ENCODE measurements at places on chromosomes 3 and 15.
A peak's percentile ranks its signal among the peaks of the same experiment; 100 is the strongest.

DNA sequence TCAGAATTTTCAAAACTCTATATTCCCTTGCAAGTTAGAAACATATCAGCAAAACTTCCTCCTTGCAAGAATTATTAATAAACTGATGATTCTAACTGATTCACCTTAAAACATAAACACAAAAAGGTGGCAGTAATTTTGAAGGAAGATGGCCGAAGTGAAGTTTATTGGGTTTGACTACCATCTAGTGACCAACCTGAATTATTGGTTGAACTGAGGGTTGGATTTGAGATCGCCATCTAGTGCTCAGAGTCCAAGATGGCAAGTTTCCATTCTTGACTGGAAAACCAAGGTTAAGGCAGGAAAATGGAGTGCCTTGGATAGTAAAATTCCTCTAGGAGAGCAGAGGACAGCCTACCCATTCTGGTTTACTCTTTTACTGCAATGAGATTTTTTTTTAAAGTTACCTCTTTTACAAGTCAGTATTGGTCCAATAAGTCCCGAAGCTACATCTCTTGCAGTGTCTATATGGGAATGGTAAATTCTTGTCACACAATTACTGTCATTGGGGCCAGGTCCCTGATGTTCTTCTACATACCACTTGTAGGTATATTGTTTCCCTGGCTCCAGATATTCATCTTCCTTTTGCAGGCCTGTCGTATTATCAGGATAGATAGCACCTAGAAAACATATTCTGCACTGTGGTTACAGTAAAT is 51.6 kb upstream of the CP start:
- peak; percentile 60 for DNase-seq

GRCh38 chr3:36542186-36542585 is 161.9 kb downstream of the STAC start:
- DNase-seq, result no peak

- DNase-seq, result no peak
These were observed 412.5 kb upstream of the THRB start for GRCh38 chr3:24907106-24907505.

DNA sequence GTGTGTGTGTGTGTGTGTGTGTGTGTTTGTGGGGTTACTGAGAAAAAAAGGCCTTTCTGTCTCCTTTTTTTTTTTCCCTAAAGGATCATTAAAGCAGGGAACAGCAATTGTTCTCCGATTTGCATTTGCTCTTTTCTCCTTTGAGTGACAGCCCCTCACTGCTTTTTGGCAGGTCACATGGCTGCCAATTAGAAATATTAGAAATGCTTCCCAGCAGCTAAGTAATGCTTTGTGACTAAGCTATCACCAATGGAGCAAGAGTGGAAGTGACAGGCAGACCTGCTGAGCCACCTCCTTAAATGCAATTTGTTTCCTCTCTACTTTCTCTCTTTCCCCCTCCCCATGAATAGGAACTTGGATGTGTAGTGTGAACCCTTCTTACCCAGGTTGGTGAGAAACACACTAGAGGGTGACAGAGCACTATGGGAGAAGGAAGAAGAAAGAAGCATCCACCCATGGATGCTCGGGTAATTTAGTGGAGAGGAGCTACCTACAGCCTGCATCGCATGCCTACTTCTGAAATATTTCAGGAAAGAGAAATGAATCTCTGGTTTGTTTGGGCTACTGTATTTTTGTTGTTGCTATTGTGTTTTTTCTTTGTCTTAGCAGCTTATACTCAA is 165.2 kb upstream of the PDZRN3 start:
- DNase-seq, result no peak

GRCh38 chr3:173826416-173826815 is 428.9 kb downstream of the NLGN1 start:
- no peak for DNase-seq

DNA sequence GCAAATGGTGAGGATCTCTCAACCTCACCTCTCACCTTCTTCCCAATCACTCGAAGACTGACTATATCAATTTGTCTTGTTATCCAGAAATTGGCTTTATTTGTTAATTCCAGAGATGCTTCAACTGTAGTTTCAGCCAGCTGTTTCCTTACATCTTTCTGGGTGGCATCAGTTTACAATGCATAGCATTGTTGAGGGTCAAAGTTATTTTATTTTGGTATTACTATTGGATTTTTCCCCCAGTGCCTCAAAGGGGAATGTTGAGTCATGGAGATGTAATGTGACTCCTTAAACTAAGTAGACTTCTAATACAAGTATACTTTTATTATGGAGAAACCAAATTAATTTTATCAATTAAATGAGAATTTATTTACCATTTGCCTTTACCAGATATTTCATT is 351.6 kb downstream of the TIGIT start:
- no peak for DNase-seq

- DNase-seq, result no peak
These were observed 536.3 kb downstream of the NTRK3 start for GRCh38 chr15:87720235-87720634.

DNA sequence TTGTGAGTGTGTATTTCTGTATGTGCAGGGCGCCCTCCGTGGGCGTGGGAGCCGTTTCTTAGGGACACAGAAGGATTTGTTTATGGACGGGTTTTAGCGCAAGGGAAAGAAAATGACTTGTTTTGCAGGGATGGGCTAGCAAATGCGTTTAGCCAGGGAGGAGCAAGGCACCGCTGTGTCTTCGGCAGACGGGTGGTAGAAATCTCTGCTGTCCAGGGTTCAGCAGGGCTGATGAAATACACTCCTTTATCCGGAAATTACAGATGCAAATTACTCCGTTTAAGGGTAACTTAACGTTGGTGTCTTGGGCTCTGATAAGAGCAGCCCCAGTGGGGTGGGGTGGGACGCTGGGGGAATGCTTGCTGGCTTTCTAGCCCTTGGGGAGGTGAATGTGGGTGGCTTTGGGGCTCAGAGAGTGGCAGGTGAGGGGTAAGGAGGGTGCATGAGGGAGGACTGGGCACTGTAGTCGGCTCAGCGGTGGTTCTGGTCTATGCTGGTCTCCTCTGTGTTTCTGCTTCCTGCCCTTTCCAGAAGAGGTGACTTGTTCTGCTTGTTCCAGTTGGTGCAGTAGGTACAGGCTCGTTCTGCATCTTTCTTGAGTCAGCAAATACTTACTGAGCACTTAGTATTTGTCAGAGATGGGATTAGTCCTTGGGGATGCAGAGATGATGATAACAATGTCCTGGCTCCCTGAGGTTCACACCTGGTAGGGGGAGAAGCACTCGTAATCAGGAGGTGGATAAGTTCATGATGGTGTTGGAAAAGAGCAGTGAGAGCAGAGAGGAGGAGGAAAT is 954 bp downstream of the SV2B start:
- no peak for DNase-seq

DNA sequence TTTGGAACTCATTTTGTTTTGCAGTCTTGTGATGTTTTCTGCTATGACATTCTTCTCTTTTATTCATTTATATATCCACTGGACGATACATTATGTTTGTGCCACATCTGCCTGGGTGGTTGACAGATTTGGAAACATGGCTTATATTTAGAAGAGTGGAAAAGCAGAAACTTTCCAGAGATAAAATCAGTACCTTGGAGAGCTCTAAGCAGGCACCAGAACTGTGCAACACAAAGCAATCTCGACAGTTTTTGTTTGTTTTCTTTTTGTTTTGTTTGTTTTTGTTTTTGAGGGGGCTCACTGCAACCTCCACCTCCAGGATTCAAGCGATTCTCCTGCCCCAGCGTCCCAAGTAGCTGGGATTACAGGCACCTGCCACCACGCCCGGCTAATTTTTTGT is 45.5 kb downstream of the SYN2 start:
- DNase-seq, result no peak

DNA sequence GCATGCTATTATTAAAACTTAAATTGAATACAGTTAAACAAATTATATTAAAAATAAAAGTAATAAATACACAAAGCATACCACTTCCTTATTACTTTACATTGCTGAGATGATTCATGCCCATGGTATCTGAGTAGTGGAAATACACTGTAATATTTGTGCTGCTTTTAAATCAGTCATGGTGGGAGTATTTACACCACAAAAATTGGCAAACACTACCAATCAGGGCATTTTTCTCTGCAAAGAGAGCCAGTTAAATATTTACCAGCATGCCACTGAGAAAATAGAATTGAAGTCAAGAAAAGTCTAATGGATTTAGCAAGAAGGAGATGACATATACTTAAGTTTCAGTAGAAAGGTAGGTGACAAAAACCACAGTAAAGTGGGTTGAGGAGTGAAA is 19.6 kb downstream of the PPARG start:
- no peak for DNase-seq

- DNase-seq, result no peak
These were observed 57.3 kb downstream of the ROBO2 start for GRCh38 chr3:77096966-77097890.

GRCh38 chr3:73786998-73787397 is 162.3 kb upstream of the PDZRN3 start:
- no peak for DNase-seq

- no peak for DNase-seq
These were observed 4.7 kb downstream of the ZIC1 start for GRCh38 chr3:147413686-147414389.

DNA sequence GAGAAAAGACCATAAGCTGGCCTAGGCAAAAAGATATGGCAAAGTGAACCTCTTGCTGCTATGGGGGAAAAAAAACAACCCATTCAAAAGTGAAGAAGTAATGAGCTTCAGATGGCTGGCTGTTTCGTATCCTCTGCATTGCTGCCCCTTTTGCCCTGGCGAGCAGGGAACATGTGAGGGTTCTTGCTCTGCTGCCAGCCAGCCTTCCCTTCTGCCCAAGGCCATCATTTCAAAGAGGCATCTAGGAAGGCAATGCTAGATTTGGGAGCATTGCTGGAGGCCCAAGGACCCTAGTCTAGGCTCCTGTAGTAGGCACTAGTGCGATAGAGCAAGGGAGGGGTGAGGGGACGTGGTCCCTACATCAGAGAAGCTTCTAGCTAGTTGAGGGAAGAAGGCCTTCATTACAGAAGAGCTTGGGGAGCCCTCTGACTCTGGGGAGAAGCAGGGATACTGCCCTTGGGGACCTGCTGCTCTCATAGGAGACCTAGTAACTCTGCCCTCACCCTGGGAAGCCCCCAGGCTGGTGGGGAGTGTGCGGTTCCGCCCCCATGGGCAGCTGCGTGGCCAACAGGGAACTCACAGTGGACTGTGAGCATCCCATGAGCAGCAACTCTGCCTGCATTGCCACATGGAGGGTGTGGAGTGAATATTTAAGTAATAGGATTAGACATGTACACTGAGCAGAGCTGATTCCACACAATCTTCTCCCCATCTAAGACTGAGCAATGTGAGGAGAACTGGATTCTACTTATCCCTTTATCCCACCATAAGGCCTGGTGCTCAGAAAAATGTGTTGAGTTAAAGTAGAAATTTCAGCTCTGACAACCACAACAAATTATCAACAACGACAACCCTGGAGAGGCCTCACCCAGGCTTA is 21.3 kb downstream of the ITGA11 start:
- DNase-seq, result no peak

GRCh38 chr3:39387411-39387975 is 4.3 kb downstream of the SLC25A38 start:
- DNase-seq, result no peak

DNA sequence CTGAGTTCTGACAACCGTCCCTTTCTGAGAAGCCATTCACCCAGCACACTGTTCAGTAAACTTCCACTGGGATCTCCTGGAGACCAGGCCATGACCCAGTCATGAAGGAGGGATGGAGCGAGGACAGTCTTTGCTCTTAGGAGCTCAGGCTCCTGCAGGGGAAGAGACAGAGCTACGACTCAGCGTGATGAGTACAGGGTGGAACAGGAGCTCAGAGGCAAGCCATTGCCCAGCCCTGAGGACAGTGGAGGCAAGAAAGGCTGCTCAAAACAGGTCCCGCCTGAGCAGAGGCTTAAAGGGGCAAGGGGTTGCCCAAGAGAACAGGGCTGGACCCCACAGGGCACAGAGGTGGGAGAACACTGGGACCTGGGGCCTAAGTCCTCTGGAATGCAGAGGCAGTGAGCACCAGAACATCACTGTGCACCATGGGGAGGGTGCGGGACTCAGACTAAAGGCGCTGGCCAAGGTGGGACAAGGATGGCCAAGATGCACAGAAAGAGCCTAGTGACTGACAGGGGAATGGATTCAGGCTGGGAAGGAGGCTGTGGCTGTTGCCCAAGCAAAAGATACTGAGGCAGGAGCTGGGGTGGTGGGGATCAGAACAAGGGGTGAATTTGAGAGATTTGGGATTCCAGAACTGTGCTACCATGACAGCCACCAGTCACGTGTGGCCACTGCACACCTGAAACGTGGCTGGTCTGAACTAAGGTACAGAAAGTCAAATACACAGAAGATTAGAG is 25.8 kb downstream of the TMEM43 start:
- no peak for DNase-seq

GRCh38 chr3:172751175-172751704 is 714 bp downstream of the ECT2 start:
- no peak for DNase-seq

DNA sequence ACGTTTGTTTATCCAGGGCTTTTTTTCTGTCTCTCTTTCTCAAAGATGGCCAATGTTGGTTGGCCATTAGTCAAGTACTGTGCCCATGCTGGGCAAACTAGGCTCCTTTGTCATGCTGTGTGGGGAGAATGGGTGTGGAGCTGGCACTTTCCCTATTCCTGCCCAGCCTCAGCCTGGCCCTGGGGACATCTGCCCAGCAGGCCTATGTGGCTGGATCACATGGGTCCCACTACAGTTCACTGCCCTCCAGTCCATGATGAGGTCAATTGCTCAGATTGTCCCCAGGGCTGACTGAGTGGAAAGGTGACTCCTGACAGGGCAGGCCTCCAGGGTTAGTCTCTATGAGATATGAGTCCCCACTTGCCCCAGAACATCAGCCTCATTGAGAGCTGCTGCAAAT is 54.4 kb upstream of the HERC1 start:
- no peak for DNase-seq

- no peak for DNase-seq
These were observed 6.9 kb downstream of the CYFIP1 start for GRCh38 chr15:22973286-22973685.

- no peak for DNase-seq
These were observed 478.0 kb upstream of the ATP11B start for GRCh38 chr3:182315313-182315712.

GRCh38 chr3:62007036-62007435 is 366.3 kb downstream of the FEZF2 start:
- DNase-seq, result no peak

DNA sequence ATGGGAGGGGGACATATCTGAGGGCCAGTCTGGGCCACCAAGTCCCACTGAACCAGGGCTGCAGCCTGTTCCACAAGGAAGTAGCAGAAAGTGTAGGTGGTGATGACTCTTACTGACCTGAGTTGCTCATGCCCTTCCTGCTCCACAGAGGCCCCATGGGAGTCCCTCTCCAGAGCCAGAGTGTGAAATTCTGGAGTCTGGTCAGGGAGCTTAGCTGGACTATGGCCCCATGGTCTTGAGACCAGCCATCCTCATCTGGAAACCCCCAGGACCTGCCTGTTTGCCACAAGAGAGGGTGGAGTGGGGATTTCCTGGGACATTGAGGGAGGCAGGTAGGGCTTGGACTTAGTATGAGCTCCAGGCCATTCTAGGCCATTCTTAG is 3.0 kb downstream of the SPINT1 start:
- DNase-seq, result no peak

GRCh38 chr3:131328721-131329120 is 52.9 kb upstream of the NUDT16 start:
- DNase-seq, result no peak

Measured in central memory CD4-positive, alpha-beta T cell (primary cell).